ENCODE measurements at places on chromosomes 7 and 10.

DNA sequence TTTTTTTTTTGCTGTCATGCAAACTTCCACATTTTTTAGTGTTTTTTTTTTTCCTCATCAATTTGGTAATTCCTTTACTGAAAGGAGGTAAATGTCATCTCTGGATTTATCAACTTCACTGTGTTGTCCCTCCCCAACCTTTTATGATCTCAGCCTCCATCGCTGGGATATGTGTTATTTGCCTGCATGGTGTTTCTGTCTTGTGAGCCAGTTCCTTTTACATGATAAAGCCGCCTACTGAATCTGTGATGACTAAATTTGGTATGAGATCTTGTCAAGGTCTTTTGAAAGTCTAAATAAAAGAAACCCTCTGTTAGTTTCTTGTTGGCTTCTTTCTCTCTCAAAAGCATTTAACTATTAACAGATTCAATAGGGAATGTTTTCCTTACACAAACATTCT lies 39.3 kb downstream of the TAS2R41 start:
- DNase-seq, result no peak

- DNase-seq, result no peak
These were observed 12.5 kb upstream of the RNF148 start for GRCh38 chr7:122715183-122715582.

DNA sequence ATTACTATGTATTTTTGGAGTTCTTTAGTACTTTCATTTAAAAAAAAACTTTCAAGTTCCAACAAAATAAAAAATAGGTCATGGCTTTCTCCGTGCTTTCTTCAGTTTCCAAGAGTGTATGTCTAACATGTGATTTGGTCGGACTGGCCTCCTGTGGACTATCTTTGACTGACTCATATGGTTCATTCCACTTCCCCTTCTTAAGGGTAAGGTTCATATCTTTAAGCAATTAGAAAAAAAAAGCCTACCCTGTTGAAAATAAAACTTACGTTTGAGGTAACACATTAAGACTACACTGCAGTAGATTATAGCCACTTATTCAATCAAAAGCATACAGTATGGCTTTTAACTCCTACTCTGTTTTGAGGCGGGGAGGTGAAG lies 112.8 kb upstream of the AHR start:
- no peak for DNase-seq

GRCh38 chr7:81415181-81415580 lies 354.7 kb downstream of the HGF start:
- no peak for DNase-seq

DNA sequence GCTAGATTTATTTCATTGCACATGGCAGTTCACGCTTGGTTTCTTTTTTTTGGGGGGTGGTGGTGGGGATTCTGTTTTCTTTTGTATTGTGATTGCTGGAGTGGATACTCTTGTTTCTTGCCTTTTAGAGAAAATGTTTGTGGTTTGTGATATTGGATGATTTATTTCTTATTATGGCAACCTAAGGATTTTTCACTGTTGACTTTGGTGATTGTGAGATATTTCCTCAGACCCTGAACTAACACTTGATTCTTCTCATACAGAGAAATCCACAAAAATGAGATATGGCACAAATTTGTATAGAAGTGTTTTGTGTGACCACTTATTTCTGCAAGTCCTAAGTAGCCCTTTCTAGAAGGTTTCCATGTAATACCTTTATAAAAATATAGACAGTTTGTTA lies 871.1 kb downstream of the LRMDA start:
- DNase-seq, result no peak

DNA sequence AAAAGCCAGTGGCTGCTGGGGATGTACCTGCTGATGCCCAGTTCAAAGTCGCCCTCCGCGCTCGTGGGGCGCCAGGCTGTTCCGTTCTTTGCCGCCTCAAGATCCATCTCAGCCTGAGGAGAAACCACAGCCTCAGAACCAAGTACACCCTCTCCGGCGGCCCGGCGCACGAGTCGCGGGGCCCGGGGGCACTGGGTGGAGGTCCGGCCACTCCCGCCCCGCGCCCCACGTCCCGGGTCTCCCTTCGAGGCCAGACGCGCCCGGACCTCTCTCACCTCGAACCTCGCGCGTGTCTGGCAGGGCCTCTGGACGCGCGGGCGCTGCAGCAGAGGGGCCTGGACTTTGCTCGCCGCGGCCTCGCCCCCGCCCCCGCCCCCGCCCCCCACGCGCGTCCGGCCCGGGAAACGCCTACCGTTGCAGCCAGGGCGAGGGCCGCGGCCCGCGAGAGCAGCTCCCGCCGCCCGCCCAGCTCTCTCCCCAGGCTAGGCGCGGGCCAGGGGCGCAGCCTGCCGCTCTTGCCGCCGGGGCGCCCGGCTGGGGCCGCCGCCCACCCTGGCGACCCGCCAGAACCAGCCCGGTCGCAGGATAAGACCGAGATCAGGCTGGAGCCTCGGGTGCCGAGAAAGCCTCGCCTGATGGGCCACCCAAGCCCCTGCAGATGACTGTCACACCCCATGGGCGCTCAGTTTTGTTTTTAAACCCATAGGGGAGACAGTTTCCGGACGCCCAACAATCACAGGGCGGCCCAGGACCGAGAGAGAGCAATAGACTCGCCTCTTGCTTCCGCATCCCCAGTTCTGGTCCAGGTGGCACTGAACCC lies at the start of gene ABCB4:
Gene ABCB4, minus strand, starts transcription at position 322 of the 820 bp plus-strand sequence. Its CDS starts 215 bp downstream, at position 107.
- no peak for DNase-seq

GRCh38 chr10:91798649-91799611 lies 704 bp downstream of the TNKS2 start:
- DNase-seq, result no peak

DNA sequence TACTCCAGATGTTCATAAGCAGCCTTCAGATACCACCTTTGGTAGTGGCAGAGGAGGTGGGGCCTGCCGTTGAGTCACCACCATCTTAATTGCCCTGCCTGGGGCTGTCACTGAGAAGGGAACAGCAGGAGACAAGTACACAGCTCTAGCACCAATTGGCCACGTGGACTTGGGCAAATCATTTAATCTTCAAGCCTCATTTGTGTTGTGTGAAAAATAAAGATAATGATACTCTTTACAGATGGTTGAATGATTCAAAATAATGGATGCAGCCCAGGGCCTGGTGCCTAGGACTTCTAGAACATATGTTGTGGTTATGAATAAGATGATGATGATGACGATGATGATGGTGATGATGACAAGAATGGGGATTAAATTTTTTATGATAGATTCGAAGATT lies 111.9 kb upstream of the ADAM12 start:
- no peak for DNase-seq

DNA sequence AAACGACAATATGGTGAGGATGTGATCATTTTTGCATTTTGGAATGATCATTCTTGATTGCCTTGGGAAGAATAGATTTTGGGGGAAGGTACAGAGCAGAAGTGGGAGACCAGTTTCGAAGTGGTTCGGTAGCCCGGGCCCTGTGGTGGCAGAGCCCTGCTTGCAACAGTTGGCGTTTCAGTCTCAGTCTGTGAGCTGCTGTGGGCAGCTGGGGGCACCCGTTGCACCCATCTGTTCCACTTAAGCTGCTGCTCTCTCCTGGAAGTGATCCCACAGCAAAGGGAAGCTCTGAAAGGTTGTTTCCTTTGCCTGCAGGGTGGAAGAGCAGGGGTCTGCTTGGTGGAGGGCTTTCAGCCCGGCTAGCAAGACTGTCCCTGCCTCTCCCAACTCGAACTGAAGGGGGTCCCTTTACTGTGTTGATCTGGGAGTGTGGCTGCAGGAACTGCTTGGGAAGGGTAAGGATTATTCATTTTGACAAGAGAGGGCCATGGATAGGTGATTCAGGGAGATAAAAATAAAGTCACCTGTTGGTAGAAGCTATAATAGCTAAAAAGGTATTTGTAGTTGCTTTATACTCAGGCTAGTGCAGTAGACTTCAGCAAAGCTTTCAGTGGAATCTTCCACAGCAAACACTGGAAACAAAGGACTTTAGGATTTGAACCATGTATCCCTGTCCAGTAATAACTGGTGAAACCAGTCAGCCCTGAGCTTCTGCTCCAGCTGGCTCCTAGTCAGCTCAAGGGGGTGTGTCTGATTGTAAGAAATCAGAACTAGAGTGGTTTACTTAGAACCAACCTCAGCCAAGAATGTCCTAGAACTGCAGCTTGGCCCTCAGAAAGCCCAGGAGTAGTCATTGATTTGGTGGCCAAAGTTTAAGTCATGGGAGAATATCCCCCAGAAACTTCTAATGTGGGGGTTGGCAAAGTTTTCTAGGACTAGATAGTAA lies 53.1 kb upstream of the PDCD4 start:
- DNase-seq, result peak; percentile 4

GRCh38 chr10:79400146-79401004 lies 45.0 kb downstream of the ZCCHC24 start:
- no peak for DNase-seq

- DNase-seq, result no peak
These were observed 1.4 kb downstream of the CPA4 start for GRCh38 chr7:130294314-130294713.

GRCh38 chr10:8112230-8112905 lies 57.9 kb downstream of the GATA3 start:
- no peak for DNase-seq

DNA sequence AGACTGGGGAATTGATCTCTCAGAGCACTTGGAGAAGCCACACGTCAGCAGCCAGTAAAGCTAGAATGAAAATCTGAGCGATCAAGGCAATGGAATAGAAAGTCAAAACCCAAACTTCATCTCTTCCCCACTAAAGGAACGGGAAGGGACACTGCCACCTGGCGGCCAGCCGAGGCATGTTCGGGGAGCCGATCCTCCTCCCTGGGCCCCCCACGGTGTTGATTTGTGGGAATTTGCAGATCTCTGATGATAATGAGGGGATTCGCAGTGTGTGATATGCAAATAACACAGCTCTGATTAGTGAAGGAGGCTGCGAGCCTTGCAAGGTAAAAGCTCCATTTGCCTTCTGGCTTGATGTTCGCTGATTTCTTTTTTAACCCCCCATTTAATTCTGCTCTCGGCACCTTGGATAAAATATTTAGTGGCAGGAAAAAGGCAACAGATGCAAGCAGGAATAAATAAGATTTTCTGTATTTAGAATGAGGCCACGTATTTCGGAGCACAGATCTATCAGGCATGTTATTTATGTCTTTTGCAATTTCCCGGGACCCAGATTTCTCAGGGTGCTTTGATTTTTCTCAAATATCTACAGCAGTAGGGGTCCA lies 258.6 kb downstream of the PAXIP1 start:
- peak; percentile 34 for DNase-seq

DNA sequence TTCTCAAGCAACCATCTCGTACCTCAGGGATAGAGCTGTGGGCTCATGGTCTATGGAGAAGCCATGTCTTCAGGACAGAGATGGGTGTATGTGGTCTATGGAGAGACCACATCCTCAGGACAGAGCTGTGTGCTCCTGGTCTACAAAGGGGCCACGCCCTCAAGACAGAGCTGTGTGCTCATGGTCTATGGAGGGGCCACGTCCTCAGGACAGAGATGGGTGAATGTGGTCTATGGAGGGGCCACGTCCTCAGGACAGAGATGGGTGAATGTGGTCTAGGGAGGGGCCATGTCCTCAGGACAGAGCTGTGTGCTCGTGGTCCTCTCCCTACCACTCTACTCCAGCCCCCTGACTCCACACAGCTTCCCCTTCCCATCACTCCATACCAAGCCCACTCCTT lies 117.8 kb downstream of the WDR37 start:
- DNase-seq, result no peak

GRCh38 chr7:17600340-17600752 lies 301.9 kb downstream of the AHR start:
- DNase-seq, result no peak

DNA sequence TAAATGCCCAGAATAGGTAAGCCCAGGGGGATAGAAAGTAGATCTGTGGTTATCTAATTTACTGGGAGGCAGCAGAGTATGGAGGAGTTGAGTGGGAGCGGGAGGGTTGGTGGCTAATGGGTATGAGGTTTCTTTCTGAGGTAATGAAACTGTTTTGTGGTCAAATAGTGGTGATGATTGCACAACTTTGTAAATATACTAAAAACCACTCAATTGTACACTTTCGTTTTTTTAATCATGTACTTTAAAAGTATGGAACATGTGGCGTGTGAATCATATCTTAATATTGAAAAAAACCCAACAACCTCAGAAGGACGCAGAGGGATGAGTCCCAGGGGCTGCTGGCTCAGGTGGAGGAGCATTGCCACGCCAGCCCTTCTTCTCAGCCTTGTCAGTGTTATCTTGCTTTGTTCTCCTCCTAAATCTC lies 118.1 kb downstream of the WDR11 start:
- no peak for DNase-seq
